Activated naive CD8-positive, alpha-beta T cell treated with anti-CD3 and anti-CD28 coated beads, Interleukin-2, amount 50 U/mL, for 24 hours (primary cell): ENCODE measurements at places on chromosomes 4 and X.

- H3K36me3 ChIP-seq: peaks cover 79% of the 10 kb centered on the region
- H3K27me3 ChIP-seq: no peaks in the 10 kb centered on the region
- no peak overlapping the region for H3K27ac ChIP-seq
Measured at GRCh38 chr4:153612878-153613277, 71.2 kb upstream of the TLR2 start.

DNA sequence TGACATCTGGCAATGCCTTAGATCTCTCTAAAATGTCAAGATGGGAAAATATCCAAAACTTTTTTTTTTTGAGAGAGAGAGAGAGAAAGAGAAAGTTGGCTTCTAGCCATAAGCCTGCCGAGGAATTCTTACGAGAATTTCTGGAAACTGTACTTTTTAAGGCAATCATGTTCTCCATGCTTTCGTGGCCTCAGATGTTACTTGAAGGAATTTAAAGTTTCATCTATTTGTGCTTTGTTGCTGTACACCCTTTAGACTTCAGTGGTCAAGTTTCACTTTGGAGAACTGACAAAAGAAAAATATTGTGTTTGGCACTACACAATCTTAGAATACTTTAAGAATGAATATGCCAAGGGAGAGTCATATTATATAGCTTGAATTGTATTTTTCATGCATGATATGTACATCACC is 53.9 kb downstream of the FAT4 start:
- no peak overlapping the region for H3K27ac ChIP-seq
- DNase-seq: no peak
- no peak overlapping the region for H3K4me3 ChIP-seq

- H3K4me1 ChIP-seq: no peaks in the 10 kb centered on the region
- DNase-seq: no peak
- no peaks in the 10 kb centered on the region for H3K27me3 ChIP-seq
Measured at GRCh38 chrX:99795495-99795894, 614.6 kb downstream of the PCDH19 start.

- no peak overlapping the region for H3K4me3 ChIP-seq
- no peak overlapping the region for H3K27ac ChIP-seq
- H3K36me3 ChIP-seq: no peaks in the 10 kb centered on the region
- peaks cover 3% of the 10 kb centered on the region for H3K27me3 ChIP-seq
- no peaks in the 10 kb centered on the region for H3K4me1 ChIP-seq
Measured at GRCh38 chr4:17721496-17722355, 59.7 kb downstream of the FAM184B start.

DNA sequence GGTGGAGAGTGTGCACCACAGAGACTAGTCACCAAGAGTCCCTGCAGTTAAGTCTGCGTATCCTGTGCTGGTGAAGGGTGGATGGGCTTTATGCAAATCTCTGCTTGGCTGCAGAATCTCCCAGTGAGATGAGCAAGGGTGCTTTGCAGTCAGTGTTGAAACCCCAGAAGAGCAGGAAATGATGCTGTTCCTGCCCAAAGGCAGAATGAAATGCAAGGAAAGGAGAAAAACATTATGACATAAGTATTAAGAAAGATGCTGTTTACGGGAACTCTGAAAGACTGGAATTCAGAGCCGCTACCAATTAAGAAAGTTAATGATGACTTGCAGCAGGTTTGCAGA is 25.4 kb upstream of the ACSL1 start:
- DNase-seq: no peak
- H3K4me3 ChIP-seq: no peak overlapping the region
- no peak overlapping the region for H3K27ac ChIP-seq
- peaks cover 25% of the 10 kb centered on the region for H3K4me1 ChIP-seq
